ENCODE measurements at places on chromosomes 2 and 18.

DNA sequence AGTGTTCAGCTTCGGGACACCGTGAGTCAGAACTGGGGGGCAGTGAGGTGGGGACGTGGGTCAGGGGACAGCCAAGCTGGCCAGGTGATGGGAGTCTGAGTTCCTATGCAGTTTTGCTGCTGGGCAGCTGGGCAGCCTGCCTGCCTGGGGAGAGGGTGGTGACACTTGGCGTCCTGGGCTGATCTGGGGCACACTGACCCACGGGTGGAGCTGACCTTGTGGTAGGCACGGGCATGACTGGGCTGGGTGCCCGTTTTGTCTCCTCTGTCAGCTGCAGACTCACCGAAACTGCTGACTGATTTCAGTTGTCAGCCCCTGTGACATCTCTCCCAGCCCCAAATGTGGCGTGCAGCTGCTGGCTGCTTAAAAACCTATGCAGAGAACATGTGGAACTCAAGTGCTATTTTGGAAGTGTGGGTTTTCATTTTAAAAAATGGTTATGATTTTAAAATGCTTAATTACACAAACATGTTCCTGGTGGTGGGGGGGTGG is 32.6 kb upstream of the E2F6 start:
- no peak overlapping the region for H3K4me3 ChIP-seq
- peak overlapping the region; percentile 54 for H3K27ac ChIP-seq
- H3K4me1 ChIP-seq: peaks cover 20% of the 10 kb centered on the region
- H3K27me3 ChIP-seq: no peaks in the 10 kb centered on the region
- H3K36me3 ChIP-seq: no peaks in the 10 kb centered on the region

DNA sequence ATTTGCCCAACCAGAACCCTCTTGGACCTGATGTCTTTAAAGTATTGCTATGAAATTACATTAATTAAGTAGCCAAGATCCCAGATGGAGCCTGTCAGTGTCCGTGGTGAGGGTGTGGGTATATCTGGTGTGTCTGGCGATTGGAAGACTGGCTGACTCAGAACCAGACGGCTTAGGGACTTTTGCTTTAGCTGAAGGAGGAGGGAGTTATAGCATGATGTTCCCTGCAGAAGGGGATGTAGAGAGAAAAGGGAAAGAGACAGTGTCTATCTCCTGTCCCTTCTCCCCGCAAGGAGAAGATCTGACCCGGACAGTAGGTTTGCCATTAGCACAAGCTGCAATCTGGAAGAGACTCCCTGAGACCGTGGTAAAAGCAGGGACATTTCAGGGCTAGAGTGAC is 60.6 kb downstream of the POU3F3 start:
- no peaks in the 10 kb centered on the region for H3K36me3 ChIP-seq
- H3K27ac ChIP-seq: no peak overlapping the region
- no peak for DNase-seq

DNA sequence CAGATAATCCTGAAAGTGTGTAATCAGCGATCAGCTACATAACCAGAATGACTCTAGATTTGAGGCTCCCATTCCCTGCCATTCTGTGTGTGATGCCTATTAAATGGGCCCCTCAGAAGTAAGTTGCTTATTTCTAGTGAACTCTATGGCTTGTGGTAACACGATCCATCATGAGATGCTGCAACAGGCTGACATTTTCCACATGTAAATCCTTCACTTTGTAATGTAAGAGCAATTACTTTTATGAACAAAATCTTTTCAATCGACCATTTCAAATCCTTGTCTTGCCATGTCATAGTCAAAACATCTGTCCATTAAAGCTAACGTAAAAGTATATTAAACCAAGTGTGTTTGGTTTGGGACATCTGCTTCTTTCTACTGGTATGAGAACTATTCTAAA is 175.9 kb upstream of the ETAA1 start:
- H3K27me3 ChIP-seq: no peaks in the 10 kb centered on the region
- H3K36me3 ChIP-seq: no peaks in the 10 kb centered on the region
- no peaks in the 10 kb centered on the region for H3K4me1 ChIP-seq

DNA sequence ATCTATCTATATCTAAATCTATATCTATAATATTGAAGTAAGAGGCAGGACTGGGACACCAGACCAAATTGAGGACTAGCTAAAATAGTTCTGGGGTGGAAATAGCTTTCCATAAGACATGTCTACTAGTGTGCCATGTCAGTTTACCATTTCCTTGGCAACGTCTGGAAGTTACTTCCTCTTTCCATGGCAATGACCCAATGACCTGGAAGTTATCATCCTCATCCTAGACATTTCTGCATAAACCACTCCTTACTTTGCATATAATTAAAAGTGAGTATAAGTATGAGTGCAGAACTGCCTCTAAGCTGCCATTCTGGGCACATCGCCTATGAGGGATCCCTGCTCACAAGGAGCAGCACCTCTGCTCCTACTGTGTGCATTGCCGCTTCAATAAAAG is 734.0 kb upstream of the GCFC2 start:
- H3K36me3 ChIP-seq: no peaks in the 10 kb centered on the region
- no peaks in the 10 kb centered on the region for H3K27me3 ChIP-seq
- H3K4me3 ChIP-seq: no peak overlapping the region
- DNase-seq: no peak

GRCh38 chr2:144462266-144462665 is 57.7 kb downstream of the ZEB2 start:
- H3K4me1 ChIP-seq: peaks cover 10% of the 10 kb centered on the region
- peak overlapping the region; percentile 14 for H3K27ac ChIP-seq

GRCh38 chr2:149410701-149411484 is 80.5 kb downstream of the LYPD6 start:
- no peaks in the 10 kb centered on the region for H3K4me1 ChIP-seq
- H3K27ac ChIP-seq: no peak overlapping the region
- DNase-seq: no peak
- no peaks in the 10 kb centered on the region for H3K27me3 ChIP-seq
- no peaks in the 10 kb centered on the region for H3K36me3 ChIP-seq
- no peak overlapping the region for H3K4me3 ChIP-seq

GRCh38 chr2:238701341-238702206 is 146.3 kb upstream of the TWIST2 start:
- no peak for DNase-seq
- no peaks in the 10 kb centered on the region for H3K27me3 ChIP-seq
- H3K4me1 ChIP-seq: no peaks in the 10 kb centered on the region
- H3K36me3 ChIP-seq: no peaks in the 10 kb centered on the region
- H3K4me3 ChIP-seq: no peak overlapping the region
- H3K27ac ChIP-seq: no peak overlapping the region

DNA sequence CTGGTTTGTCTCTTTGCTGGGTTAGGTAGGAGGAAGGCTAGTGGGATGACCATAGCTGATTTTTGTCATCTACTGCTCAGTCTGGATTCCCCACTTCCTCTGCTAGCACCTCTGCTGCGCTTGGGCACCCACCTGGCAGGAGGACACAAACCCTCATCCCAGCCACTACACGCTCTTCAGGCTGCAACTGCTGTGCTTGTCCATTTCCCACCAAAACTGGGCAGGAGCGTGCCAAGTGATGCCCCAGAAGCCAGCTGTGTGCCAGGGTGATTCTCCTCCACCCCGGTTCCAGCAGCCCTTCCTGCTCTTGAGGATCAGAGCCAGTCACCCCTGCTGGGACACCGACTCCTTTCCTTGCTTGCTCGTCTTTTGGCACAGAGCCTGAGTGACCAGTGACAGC is 15.7 kb upstream of the PER2 start:
- peaks cover 10% of the 10 kb centered on the region for H3K4me1 ChIP-seq
- no peak overlapping the region for H3K4me3 ChIP-seq
- DNase-seq: peak; percentile 40
- H3K36me3 ChIP-seq: no peaks in the 10 kb centered on the region
- H3K27ac ChIP-seq: no peak overlapping the region

GRCh38 chr2:180872255-180872654 is 108.2 kb upstream of the UBE2E3 start:
- no peaks in the 10 kb centered on the region for H3K4me1 ChIP-seq
- no peaks in the 10 kb centered on the region for H3K36me3 ChIP-seq
- H3K4me3 ChIP-seq: no peak overlapping the region
- no peak overlapping the region for H3K27ac ChIP-seq
- no peaks in the 10 kb centered on the region for H3K27me3 ChIP-seq

- no peak overlapping the region for H3K4me3 ChIP-seq
- H3K36me3 ChIP-seq: no peaks in the 10 kb centered on the region
- no peak overlapping the region for H3K27ac ChIP-seq
- no peak for DNase-seq
Observed at GRCh38 chr2:54519841-54520459, 63.8 kb downstream of the SPTBN1 start.
